Stimulated activated CD4-positive, alpha-beta T cell treated with anti-CD3 and anti-CD28 coated beads, Interleukin-1b, Interleukin-23, amount 100 ng/mL, for 1 hour (primary cell): ENCODE measurements at places on chromosomes 4 and X.

- DNase-seq: no peak
Measured at GRCh38 chrX:111100191-111100590, 4.2 kb downstream of the PAK3 start.

- no peak for DNase-seq
Measured at GRCh38 chr4:38717604-38718003, 53.6 kb downstream of the KLF3 start.

- DNase-seq: no peak
Measured at GRCh38 chrX:40148385-40149285, 50.9 kb upstream of the BCOR start.

DNA sequence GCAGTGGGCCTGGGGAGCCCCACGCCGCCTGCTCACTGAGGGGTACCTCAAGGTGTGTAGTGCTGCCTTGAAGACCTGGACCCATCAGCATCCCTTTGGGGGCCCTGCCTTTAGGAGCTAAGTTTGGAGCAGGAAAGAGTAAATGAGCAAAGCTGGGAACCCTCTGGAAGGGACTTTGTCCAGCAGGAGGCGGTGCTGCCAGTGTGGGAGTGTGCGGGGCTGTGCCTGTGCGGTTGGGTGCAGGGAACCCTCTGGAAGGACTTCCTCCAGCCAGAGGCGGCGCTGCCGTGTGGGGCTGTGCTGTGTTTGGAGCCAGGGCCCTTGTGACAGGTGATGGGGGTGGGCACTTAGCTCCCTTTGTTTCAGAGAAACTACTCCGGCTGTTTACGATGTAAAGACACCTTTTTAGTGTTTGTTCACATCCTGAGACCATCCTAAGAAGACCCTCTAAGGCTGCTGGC, 25.8 kb downstream of the RGS12 start:
- no peak for DNase-seq

GRCh38 chr4:2093265-2093664, 34.1 kb downstream of the NAT8L start:
- no peak for DNase-seq

GRCh38 chrX:12379671-12380070, 241.4 kb downstream of the FRMPD4 start:
- DNase-seq: no peak

- no peak for DNase-seq
Measured at GRCh38 chr4:153623491-153623890, 60.6 kb upstream of the TLR2 start.

DNA sequence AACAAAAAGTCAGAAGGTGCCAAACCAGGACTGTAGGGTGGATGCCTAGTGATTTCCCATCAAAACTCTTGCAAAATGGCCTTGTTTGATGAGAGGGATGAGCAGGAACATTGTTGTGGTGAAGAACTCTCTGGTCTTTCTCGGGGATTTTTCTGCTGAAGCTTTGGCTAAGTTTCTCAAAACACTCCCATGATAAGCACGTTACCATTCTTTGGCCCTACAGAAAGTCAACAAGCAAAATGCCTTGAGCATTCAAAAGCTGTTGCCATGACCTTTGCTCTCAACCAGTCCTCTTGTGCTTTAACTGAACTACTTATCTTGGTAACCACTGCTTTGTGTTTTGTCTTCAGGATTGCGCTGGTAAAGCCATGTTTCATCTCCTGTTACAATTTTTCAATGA, 3.0 kb upstream of the SEC31A start:
- no peak for DNase-seq

- DNase-seq: no peak
Measured at GRCh38 chrX:134603806-134604700, 54.2 kb downstream of the PLAC1 start.
